Activated CD4-positive, alpha-beta memory T cell treated with anti-CD3 and anti-CD28 coated beads, Interleukin-2, amount 10 ng/mL, durations not matched to agents 7 days and 5 days (primary cell): ENCODE measurements at places on chromosomes 6 and 20. TPM values are rescaled to one million over a fixed set of nuclear protein-coding genes. Genes with fewer than 3 reads are reported as not detected.
A peak's percentile ranks its signal among the peaks of the same experiment; 100 is the strongest.

C20orf144 gene
- total RNA-seq, result 0.30 TPM

DNA sequence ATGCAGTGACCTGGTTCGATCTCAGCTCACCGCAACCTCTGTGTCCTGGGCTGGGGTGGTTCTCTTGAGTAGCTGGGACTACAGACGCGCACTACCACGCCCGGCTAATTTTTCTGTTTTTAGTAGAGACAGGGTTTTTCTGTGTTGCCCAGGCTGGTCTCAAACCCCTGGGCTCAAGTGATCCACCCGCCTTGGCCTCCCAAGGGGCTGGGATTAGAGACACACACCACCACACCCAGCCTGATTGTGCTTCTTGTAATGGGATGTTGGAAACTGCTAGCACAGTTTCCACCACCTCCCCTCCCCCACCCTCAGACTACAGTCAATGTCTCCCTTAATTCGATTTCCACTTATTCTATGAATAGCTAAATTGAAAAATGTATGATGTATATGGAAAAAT is 22.6 kb upstream of the DSP start:
- no peak for DNase-seq

ACTL10 gene
- total RNA-seq, result 4.5 TPM

RGS17 gene
- total RNA-seq, result 0.10 TPM

- DNase-seq, result no peak
These were observed 26.4 kb upstream of the SLC9A8 start for GRCh38 chr20:49786196-49786595.

DNA sequence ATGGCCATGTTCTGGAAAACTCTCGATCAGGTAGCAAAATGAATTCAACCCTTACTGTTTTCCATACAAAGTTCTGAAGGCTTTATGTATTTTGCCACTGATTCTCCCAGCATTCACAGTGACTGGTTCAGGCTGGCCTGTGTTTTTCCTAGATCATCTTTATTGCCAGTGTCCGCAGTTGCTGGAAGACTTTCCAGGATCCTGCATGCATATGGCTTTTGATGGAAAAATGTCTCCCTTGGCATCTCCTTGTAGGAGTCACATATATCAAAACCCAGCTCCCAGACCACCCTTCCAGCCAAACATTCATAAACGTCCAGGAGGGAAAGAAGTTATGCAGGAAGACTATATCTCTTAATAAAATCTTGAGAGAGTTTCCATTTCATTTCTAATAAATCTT is 588.8 kb downstream of the MAFB start:
- DNase-seq, result no peak

GRCh38 chr6:36131511-36132245 is 1.4 kb downstream of the MAPK13 start:
- DNase-seq, result peak; percentile 66

- no peak for DNase-seq
These were observed 314.4 kb downstream of the ESR1 start for GRCh38 chr6:152121910-152122309.

MEP1A gene
- not detected for total RNA-seq

DNA sequence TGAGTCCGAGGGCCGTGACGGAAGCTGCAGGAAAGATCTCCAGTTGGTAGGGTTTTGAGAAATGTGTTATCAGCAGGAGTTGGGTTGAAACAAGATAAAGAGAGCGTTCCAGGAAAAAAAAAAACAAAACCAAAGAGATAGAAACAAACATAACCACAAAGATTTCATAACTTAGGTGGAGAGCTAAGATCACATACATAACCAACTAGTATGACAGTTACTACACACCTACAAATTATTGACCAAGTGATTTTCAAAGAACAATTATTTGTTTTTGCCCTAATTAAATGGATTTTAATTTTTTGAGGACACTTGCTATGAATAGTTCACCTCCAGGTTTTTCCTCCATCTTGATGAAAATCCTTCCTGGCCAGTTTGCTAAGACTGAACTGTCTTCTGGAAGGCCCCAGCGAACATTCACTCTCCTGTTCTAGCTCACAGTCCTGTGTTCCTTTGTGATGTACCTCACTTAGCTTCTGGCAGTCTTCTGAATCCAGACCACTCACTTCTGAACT is 69.4 kb downstream of the SNX9 start:
- DNase-seq, result no peak

- DNase-seq, result no peak
These were observed 825.3 kb upstream of the GJE1 start for GRCh38 chr6:141307309-141307998.

PHACTR3 gene
- total RNA-seq, result not detected

- DNase-seq, result no peak
These were observed 81.6 kb upstream of the OPRM1 start for GRCh38 chr6:153957394-153957793.

DNA sequence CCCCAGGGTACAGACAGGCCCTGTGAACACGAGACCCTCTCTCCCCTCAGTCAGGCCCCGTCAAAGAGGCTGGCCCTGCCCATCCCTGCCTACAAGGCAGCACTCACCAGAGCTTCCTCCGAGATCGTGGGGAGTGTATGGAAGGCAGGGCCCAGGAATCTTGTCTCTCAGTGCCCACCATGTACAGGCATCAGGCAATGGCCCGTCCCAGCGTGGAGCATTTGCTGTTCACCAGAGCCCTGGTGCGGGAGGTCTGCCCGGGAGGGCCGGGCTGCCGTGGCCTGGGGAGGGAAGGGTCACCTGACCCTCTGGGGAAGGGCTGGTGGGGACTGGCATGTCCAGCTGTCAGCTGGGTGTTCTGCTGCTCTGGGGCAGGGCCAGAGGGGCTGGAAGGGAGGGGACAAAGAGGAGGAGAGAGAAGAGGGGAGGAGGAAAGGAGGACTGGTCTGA is at the start of gene IP6K3:
IP6K3 (minus strand) TSS at position 255 of the 450 bp plus-strand sequence. CDS start 11,429 bp downstream, outside the sequence.
- no peak for DNase-seq

GRCh38 chr6:41283600-41283999 is 2.9 kb downstream of the TREM1 start:
- DNase-seq, result no peak

- no peak for DNase-seq
These were observed 158.1 kb downstream of the CDH26 start for GRCh38 chr20:60116128-60116909.

GRCh38 chr6:165745492-165745891 is 82.5 kb upstream of the PDE10A start:
- DNase-seq, result no peak

TNFRSF21 gene
- not detected for total RNA-seq

GRCh38 chr6:47762502-47762901 is 19.3 kb upstream of the OPN5 start:
- no peak for DNase-seq

TPD52L1 gene
- total RNA-seq, result not detected

DNA sequence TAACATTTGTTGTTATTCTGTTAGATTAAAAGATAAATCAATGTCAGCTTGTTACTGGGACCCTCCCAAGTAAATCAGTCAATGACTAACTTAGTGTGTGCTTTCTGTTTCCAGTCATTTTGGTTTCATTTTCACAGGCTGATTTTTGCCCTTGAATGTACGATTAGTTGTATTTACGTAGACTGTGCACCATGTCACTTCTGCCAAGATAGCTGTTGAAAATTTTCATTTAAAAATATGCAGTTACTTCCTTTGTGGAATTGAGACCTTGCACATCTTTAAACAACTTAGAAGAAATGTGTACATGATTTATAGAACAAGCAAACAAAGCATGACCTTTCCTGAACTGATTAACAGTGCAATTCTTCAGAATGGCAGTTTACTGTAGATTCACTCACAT is 944.8 kb upstream of the CITED2 start:
- no peak for DNase-seq

- DNase-seq, result peak; percentile 65
These were observed 2.9 kb upstream of the BMP6 start for GRCh38 chr6:7723041-7723447.

DNA sequence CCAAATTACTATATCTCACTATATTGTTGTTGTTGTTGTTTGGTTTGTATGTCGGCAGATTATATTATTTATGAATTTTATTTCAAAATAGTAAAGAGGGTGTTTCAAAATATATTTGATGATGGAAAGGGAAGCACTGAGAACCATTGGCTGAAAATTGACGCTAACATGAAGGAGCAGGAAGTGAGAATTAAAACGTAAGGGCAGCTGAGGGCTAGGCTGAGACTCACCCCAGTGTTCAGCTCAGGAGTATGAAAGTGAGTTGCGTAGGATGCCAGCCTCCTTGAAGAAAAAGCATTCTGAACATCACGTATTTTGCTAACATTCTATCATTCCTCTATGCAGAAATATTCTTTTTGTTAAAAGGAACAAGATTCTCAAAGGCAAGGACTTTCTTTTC is 10.7 kb upstream of the IPCEF1 start:
- no peak for DNase-seq
